ENCODE measurements at places on chromosomes 5 and 9.

- no peak for DNase-seq
These were observed 151.0 kb downstream of the MYO10 start for GRCh38 chr5:16784843-16785791.

GRCh38 chr9:38687389-38687842, 32.5 kb downstream of the FAM240B start:
- DNase-seq = no peak

- DNase-seq = no peak
These were observed 30.7 kb upstream of the PTGS1 start for GRCh38 chr9:122340161-122340560.

DNA sequence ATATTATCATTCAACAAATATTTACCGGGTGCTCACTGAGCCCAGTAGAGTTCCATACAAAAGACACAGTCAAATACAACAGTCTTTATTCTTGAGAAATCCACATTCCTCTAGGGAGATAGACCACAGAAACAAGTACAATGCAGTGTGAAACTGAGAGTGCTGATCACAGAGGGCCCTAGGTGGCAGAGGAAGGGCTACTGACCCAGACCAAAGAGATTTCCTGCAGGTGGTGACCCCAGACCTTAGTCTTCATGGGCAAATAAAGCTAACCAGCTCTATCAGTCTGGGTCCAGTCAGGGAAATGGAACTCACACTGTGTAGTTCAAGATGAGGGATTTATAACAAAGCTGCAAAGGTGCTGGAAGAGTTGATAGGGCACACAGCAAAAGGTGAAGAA, 110.4 kb upstream of the SLC27A6 start:
- no peak for DNase-seq

- DNase-seq = no peak
These were observed 18.7 kb downstream of the NIPAL4 start for GRCh38 chr5:157478726-157479125.

GRCh38 chr5:130624805-130625204, 540.3 kb downstream of the HINT1 start:
- DNase-seq = no peak

GRCh38 chr9:83511051-83511450, 27.1 kb downstream of the FRMD3 start:
- no peak for DNase-seq

- DNase-seq = no peak
These were observed 2.2 kb upstream of the TGFBI start for GRCh38 chr5:136026636-136027035.

- no peak for DNase-seq
These were observed 182.9 kb upstream of the MEF2C start for GRCh38 chr5:89065919-89066318.

DNA sequence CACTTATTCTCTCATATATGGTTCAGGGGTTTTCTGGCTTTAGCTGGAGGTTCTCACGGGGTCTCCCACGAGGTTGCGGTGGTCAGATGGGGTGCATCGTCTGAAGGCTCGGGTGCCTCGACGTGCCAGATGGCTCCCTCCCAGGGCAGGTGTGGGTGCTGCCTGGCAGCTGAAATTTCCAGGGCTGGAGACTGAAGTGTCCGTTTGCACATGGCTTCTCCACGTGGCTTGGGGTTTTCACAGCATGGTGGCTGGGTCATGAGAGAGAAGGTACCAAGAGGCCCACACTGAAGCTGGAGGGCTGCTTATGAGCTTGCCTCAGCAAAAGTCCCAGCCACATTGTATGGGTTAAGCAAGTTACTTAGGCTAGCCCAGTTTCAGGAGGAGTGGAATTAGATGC, 218.6 kb downstream of the AGTPBP1 start:
- no peak for DNase-seq

GRCh38 chr5:8417316-8418048, 548.5 kb downstream of the MTRR start:
- DNase-seq = no peak

DNA sequence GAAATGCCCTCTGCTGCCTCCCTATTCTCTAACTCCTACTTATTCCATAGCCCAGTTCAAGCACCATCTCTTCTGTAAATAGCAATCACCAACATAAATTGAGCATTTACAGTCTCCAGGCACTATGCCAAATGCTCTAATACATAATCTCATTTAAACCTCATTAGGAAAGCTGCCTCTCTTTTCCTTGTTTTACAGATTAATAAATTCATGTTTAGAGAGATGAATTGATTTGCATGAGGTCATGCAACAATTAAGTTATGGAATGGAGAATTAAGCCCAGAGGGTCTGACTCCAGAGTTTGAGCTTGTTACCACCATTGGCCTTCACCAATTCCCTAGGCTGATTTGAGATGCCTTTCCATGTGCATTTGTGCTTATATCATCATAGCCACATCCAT, 23.4 kb upstream of the RFX3 start:
- DNase-seq = no peak

- DNase-seq = no peak
These were observed 202.2 kb upstream of the DMRTA1 start for GRCh38 chr9:22244139-22245011.

GRCh38 chr9:136292026-136292538, 11.8 kb downstream of the CCDC187 start:
- no peak for DNase-seq

GRCh38 chr5:155872629-155873220, 454.2 kb upstream of the SGCD start:
- DNase-seq = no peak

DNA sequence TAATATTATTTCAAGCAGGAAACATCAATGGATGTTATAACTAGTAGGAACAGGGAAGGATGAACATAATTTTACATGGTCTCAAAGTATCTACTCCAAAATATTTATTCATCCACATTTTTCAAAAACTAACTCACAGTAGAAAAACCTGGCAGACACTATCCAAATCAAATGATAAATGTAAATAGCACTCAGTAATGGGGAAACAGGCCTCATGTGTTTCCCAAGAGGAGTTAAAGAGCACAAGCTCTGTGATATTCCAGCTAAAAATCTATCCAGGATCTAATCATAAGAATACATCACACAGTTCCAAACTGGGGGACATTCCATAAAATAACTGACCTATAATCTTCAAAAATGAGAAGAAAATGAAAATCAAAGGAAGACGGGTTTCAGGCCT, 443.1 kb downstream of the ZNF608 start:
- DNase-seq = no peak

DNA sequence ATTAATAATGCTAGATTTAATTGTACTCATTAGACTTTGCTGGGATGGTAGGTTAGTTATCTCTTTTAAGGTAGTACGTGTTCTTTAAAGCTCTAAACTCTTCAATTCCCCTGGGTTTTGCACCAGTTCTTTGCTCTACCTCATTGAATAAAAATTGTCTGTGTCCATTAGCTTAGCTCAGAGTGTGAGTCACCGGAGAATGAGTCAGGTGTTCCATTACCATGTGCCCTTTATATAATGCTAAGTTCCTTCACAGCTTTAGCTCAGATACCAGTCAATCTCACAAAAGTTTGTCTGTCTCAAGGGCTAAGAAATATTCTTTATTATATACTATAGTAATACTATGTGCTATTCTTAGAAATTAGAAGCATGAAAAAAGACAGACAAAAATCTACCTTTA, 339.4 kb downstream of the PRELID2 start:
- no peak for DNase-seq

DNA sequence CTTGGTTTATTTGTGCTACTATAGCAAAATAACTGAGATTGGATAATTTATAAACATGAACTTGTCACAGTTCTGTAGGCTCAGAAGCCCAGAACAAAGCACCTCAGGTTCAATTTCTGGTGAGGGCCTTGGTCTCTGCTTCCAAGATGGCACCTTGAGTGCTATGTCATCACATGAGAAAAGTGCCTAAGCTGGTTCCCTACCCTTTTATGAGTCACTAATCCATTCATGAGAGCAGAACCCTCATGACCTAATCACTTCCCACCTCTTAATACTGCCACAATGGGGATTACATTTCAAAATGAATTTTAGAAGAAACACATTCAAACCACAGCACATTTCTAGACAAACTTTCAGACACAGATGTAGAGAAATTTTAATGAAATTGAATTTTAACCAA, 98.2 kb upstream of the PRSS3 start:
- DNase-seq = no peak

- no peak for DNase-seq
These were observed 36.3 kb downstream of the RUSC2 start for GRCh38 chr9:35526087-35526801.

GRCh38 chr5:35990520-35990919, 670 bp downstream of the UGT3A1 start:
- no peak for DNase-seq

GRCh38 chr5:115209279-115209678, 39.6 kb upstream of the TRIM36 start:
- no peak for DNase-seq

GRCh38 chr9:133026426-133026825, 4.4 kb upstream of the GTF3C5 start:
- no peak for DNase-seq

- no peak for DNase-seq
These were observed 890.4 kb downstream of the EFNA5 start for GRCh38 chr5:106780355-106780754.

GRCh38 chr5:73637565-73637964, 11.6 kb downstream of the ARHGEF28 start:
- DNase-seq = no peak

DNA sequence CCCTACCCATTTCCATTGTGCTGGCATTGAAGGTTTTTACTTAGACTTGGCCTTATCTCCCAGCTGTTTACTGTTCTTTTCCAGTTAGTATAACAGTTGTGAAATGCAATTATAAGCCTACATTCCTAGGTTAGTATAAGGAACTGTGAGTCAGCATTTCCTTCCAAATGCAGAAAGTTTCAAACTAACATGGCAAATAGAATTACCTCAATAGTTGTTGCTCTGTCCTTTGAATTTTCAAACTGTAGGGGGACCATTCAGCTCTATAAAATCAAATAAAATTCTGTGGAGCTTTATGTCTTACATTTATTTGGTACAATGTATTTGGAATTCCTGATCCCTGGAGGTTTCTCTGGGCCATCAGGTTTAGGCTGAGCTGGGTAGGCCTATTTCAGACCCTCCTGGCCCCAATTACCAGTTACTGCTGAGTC, 47.2 kb downstream of the ARHGEF28 start:
- no peak for DNase-seq

GRCh38 chr5:10538789-10539686, 24.8 kb upstream of the ANKRD33B start:
- DNase-seq = no peak

DNA sequence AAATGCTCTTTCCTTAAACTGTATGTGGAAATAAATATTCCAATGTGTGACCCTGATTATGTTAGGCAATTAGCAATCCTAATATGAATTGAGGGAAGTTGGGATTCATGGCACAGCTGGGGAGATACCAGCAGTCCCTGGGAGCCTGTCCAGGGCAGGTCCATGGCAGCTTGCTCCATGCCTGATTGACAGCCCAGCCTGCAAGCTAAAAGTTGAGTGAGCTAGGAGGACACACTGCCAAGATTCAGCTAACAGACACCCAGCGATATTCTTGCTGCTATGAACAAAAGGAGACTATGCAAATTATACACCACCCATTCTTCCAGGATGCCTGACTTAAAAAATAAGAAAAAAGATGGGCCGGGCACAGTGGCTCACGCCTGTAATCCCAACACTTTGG, 6.2 kb downstream of the TGFBI start:
- DNase-seq = no peak

GRCh38 chr9:138073808-138074207, 196.2 kb downstream of the CACNA1B start:
- DNase-seq = no peak

- DNase-seq = no peak
These were observed 96.3 kb upstream of the MEF2C start for GRCh38 chr5:88979244-88979643.

DNA sequence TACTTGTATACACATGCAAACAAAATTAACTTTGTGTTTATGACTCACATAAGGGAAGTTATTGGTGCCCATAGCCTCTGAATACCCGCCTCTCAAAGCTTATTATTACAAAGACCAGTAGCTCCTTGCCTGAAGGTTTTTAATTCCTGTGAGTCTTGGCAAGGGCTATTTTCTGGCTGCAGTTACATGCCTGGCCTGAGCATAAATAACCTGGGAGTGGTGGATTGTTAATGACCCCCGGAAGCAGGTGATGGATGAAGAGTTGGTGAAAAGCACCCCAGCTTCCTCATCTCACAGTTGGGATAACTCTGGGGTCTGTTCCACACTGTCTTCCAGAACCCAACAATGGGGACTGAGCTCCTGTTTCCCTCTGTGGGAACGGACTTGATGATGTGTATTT, 594.5 kb downstream of the PDE4D start:
- no peak for DNase-seq

DNA sequence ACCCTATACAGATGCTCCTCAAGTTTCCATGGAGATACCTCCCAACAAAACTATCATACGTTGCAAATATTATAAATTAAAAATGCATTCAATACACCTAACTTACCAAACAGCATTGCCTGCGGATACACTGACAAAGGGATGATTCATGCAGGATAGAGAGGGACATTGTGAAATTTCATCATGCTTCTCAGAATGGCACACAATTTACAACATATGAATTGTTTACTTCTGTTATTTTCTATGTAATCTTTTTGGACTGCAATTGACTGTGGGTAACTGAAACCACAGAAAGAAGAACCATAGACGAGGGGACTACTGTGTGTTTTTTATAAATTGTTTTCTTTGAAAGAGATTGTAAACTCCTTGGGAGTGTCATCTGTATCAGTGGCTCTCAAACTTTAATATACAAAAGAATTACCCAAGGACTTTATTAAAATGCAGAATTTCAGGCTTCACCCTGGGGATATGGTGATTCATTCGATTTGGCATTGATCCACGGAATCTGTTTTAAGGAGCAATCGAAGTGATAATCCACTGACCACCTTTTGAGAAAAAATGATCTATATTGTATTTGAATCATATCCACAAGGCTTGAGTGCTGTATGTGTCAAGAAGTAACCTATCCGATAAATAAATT, 146.4 kb downstream of the SGCD start:
- no peak for DNase-seq

DNA sequence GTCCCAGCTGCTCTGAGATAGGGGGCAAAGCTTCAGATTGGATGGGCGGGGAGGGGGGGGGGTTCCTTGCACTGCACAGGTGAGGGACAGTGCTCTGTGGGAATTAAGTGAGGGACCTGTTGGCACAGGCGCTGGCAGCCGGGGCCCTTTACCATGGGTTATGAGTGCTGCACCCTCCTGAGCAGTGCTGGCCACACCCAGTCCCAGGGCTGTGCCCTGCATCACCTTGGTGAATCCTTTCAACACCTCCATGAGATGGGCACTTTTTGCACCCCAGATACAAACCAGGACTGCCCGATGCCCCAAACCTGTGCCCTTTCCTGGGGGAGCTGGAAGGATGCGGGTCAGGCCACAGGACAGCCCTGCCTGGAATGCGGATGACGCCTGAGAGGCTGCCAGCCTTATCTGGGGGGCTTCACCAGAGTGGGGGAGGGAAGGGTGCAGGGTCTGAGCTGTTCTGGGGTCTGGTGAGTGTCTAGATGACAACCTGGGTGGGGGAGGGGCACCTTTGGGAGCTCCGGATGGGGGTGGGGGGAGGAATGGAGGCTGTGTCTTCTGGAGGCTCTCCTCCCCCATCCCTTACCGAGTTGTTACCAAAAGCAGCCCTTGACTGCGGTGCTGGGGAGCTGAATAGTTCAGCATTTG, 5.2 kb downstream of the CRB2 start:
- no peak for DNase-seq
